GM23338 (cell line): ENCODE measurements at places on chromosomes 5 and 9. TPM values are rescaled to one million over a fixed set of nuclear protein-coding genes. Genes with fewer than 3 reads are reported as not detected.

DNA sequence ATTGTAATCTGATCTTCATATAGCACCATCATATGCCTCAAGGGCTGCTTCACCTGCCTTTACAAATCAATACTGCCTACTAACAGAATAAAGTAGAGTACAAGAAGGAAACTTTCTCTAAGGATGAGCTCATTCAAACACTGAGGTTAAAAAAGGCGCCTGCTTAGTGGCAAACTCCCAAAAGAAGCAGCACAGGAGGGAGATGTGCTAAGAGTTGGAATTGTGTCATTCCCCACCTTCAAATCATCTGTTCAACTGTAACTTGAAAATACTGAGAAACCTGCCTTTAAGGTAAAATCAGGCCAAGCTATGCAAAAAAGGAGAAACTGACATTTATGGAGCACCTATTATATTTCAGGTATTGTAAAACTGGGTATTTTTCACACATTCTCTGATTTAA is 560.6 kb downstream of the PTPRD start:
- no peaks in the 10 kb centered on the region for H3K36me3 ChIP-seq
- H3K27ac ChIP-seq = no peak overlapping the region
- no peak for DNase-seq
- H3K4me3 ChIP-seq = no peak overlapping the region
- H3K4me1 ChIP-seq = no peaks in the 10 kb centered on the region
- H3K27me3 ChIP-seq = peaks cover 39% of the 10 kb centered on the region

- no peaks in the 10 kb centered on the region; the same call in 1 of the 2 replicates for H3K4me1 ChIP-seq
- no peaks in the 10 kb centered on the region for H3K36me3 ChIP-seq
- no peaks in the 10 kb centered on the region for H3K27me3 ChIP-seq
- H3K27ac ChIP-seq = no peak overlapping the region
- no peak for DNase-seq
These were observed 8.4 kb upstream of the GOLPH3 start for GRCh38 chr5:32182463-32183063.

- H3K4me3 ChIP-seq = no peak overlapping the region
- H3K4me1 ChIP-seq = no peaks in the 10 kb centered on the region
- H3K27ac ChIP-seq = no peak overlapping the region
- DNase-seq = no peak
These were observed 153.4 kb upstream of the PPP1R26 start for GRCh38 chr9:135326141-135326540.

GRCh38 chr5:39076757-39077728 is 2.8 kb upstream of the RICTOR start:
- no peaks in the 10 kb centered on the region for H3K27me3 ChIP-seq
- H3K27ac ChIP-seq = no peak overlapping the region
- H3K4me1 ChIP-seq = peaks cover 20% of the 10 kb centered on the region

The PCDHB7 gene
- total RNA-seq = 0.39 and 1.0 TPM in 2 replicates
